ENCODE measurements at places on chromosomes 16 and 17.
A peak's percentile ranks its signal among the peaks of the same experiment; 100 is the strongest.

- DNase-seq: no peak
Measured at GRCh38 chr16:73347500-73348375, 299.8 kb upstream of the ZFHX3 start.

GRCh38 chr16:13944816-13945215 is 24.9 kb downstream of the ERCC4 start:
- no peak for DNase-seq

DNA sequence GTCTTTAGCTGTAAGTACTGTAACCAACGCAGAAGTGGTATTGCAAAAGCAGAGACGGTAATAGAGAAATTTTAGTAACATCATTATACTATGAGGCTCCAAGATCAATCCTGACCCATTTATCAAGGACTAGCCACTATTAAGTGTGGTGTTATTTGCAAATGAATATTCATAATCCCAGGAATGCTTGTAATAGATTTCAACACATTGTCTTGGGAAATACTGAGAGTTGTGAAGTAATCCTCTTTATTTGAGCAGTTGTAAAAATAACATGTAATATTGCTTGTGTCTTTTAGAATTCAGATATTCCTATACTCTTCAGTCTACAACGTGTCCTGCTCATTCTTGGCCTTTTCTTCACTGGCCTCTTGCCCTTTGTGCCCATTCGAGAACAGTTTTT is 46.4 kb downstream of the GDPD1 start:
- no peak for DNase-seq

GRCh38 chr17:7139400-7139799 is 24.8 kb upstream of the ASGR2 start:
- DNase-seq: no peak

GRCh38 chr17:66611397-66611796 is 223.5 kb upstream of the CACNG5 start:
- DNase-seq: no peak

- no peak for DNase-seq
Measured at GRCh38 chr16:57358086-57358420, 530 bp upstream of the CCL22 start.

DNA sequence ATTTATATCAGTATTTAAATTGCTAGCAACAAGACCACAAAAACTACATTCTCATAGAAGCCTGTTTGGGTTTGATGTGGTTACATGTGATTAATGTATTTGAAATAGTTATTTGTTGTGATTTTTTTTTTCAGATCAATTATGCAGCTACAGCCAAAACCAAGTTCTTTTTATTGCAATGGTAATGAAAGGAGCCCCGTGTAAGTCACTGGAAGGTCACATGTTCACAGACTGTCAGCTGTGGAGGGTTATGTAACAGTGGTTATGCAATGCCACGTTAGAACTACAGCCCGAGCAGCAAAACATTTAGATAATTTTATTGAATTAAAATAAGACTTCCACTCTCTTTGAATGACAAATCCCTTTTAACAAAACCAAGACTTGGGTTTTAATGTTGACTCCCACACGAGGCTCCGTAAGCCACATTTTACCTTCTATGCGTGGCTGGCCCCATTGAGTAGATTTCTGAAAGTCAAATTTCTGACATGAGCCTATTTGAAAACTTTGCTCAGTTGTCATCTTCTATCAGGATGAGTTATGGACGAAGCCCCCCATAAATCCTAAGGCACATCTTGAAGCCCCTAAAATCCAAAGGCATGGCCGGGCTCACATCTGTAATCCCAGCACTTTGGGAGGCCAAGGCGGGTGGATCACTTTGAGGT is 41.8 kb upstream of the SEC14L1 start:
- DNase-seq: peak; percentile 56

GRCh38 chr16:69561901-69562300 is 3.9 kb upstream of the NFAT5 start:
- DNase-seq: no peak

DNA sequence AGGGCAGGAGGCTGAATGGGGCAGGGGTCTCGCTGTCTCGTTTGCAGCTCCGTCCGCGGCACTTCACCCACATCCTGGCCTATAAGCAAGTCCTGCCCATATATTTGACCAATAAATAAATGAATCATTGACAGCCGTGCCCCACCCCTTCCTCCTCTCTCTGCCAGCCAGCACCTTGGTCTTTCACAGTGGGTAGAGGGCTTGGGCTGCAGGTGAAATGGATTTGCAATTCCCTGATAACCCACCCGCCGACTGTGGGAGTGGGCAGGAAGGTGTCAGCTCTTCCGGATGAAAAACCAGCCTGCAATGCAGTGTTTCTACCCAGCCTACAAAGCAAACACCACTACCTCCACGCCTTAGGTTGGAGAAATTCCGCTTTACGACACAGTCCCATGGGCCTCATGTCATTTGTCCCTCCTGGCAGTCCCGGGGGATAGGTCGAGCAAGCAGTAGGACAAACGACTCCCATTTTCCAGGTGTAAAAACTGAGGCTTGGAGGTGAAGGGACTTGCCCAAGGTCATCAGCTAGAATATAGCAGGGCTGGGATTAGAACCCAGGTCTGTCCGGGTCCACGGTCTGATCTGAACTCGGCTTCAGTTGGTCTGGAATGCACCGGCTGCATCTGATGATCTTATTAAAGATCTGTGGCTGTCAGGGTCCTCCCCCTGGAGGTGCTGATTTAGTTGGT is 79.0 kb downstream of the ABCC1 start:
- DNase-seq: no peak

DNA sequence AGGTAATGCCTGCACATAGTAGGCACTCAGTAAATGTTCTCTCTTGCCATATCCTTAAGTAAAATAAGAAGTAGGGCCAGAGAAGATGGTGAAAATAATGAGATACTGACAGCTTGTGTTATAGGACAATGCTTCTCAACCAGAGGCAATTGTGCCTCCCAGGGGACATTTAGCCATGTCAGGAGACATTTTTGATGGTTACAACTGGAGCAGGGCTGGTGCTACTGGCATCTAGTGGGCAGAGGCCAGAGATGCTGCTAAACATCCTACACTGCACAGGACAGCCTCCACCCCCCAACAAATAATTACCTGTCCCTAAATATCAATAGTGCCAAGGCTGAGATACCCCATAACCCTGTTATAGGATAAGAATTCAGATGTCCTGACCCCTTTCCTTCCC is 1.7 kb downstream of the RAD51D start:
- peak; percentile 32 for DNase-seq

DNA sequence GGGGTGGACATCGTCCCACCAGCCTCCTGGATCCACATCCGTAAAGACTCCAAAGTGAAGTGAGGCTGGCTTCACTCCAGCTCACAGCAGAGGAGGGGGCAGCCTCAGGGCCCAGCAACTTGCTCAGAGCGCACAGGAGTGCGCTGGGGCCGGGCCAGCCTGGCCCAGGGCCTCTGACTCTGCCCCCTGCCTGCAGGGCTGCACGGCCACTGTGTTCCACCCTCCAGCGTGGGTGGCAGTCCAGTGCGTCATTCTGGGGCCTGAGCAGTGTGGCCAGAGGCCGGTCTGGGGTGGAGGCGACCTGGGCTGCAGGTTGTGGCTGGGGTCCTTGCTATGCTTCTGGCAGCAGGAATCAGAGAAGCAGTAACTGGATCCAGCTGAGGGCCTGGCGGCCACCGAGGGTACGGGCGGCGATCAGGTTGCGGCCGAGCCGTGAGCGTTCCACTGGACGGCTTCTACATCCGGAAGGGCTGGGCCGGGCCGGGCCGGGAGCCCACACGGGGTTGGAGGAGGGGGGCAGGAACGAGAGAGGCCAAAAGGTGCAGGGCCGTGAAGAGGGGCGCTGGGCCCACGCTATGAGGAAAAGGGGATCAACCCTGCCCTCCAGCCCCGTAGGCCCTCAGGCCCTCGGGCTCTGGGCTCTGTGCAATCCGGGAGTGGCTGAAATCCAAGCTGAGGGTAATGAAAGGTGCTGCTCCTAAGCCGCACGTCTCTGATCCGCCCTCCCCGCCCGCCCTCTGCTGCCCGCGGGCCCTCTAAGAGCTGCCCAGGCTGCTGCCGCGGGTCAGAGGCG is at the start of gene FSCN2:
FSCN2 (plus strand) TSS at position 787 of the 793 bp plus-strand sequence. CDS start 155 bp downstream, outside the sequence.
- DNase-seq: no peak

DNA sequence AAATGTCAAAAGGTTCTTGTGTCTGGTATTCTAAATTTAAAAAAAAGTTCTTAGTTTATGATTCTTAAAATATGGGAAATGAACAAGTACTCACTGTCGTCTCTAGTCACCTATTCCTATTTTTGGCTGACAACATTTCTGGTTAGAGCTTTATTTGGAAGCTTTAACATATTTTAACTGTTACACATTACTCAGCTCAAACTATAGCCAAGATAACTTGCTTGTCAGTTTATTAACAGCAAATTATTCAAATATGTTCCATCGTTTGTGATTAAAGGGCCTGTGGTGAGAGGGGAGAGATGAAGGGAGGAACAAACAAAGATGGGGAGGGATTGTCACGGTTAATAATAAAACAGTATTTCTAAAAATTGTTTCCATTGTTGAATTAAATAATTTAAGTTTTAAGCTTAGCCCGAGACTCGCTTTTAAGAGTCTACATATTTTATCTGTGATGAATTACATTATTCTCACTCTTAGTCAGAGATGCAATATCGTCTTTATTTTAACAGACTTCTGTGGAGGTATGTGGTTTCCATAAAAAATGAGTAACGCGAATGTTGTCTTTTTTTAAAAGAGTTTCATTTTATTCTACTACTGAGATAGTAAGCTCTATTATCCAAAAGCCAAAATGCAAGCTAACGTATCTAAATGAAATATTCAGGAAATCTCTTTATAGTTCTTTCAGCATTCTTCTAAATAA is 321.9 kb upstream of the PMFBP1 start:
- DNase-seq: peak; percentile 87

- no peak for DNase-seq
Measured at GRCh38 chr17:48527547-48527932, 3.3 kb downstream of the HOXB1 start.

DNA sequence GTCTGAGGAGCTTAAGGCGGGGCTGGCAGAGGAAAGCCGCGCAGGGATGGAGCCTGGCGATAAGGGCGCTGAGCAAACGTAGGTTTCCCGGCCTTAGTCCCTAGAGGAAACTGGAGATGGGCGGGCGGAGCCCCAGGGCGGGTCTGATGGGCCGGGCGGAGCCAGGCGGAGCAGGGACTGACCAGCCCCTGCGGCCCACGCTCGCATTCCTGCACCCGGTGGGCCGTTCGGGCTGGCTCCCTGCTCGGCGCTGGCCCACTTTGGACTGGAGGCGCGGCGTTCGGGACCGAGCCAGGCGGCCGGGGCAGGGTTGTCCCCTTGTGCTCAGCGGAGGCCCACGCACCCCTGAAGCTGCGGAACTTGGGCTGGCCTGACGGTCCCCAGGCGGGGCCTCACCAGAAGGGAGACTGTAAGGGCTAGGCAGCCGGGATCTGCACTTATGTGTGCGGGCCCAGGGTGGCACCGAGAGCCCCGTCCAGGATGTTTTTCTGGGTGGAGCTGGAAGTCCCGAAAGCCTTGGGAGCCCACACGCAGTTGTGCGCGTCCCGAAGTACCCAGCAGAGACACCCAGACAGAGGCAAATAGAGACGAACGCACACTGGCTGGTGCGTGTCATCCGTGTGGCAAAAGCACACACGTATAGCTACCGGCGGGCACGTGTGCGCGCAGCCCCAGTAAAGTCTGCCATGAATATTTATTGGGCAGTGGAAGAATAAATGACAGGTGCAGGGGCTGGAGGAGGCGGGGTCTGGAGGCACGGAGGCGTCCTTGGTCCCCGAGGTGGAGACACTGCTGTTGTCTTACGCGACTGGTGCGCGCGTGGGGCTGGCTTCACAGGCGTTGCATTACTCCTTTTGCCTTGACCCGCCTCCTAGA is 1.4 kb downstream of the PYDC1 start:
- peak; percentile 33 for DNase-seq

GRCh38 chr17:45675012-45675411 is 109.1 kb upstream of the CRHR1 start:
- DNase-seq: no peak

DNA sequence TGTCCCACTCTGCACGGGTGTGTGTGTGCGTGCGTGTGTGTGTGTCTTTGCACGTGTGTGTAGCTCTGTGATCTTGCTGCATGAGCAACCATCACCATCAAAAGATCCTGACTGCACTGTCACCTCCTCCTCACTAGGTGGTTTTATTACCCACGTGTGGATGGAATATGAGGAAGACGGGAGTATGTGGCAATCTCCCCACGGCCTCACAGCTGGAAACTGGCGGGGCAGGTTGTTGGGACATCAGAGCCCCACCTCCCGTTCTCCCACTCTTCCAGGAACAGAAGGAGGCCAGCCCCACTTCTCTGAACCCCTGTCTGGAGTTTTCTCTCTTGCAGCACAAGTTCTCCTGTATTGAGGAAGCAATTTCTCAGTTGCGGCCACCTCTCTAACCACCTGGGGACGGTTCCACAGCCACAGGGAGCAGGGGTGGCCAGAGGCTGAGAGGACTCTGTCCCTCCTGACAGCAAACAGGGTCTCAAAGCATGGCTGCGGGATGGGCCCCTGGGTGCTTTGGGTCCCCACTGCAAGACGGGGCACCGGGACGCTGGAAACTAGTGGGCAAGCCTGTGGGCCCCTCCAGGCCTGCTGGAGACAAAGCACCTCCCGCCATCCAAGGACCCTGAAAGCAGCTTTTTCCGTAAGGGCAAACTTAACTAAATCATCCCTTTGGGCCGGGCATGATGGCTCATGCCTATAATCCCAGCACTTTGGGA is 27.9 kb upstream of the ATP2C2 start:
- DNase-seq: no peak

GRCh38 chr17:8826808-8827435 is 27.8 kb upstream of the MFSD6L start:
- DNase-seq: no peak

- DNase-seq: no peak
Measured at GRCh38 chr16:51877686-51878085, 669.3 kb downstream of the TOX3 start.

DNA sequence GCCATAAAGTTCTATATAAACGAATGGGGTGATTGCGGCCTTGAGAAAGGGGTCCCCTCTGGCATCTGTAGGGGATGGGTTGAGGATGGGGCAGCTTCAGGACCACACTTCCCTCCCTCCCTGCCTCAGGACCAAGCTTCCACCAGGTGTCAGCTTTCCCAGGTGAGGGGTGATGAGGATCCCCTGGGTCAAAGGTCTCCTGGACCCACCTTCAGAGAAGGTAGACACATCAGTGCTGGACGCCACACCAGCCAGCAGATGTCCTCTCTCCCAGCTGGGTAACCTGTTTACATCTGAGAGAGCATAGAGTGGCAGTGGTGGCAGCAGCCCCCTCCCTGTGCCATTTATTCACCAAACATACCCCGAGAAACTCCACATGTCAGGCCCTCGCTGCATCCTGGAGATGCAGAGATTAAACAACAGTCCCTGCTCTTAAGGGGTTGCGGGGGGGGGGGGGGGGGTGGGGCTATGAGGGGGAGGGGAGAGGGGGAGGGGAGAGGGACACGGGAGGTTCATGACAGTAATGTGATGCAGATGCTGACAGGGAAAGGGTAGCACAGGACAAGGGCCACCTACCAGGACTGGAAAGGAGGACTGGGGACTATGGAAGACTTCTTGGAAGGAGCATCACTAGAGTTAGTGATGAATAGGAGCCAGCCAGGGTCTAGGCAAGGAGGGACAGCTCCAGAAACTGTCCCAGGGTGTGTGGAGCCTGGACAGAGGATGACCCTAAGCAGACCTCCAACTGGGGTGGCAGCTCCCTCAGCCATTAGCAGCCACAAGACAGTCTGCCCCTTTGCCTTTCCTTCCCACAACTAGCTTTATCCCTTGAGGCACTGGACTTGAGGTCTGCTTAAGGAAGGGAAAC is 5.0 kb downstream of the PROCA1 start:
- no peak for DNase-seq

GRCh38 chr17:80195671-80196529 is 24.2 kb downstream of the SGSH start:
- peak; percentile 17 for DNase-seq
